Activated CD4-positive, alpha-beta T cell treated with anti-CD3 and anti-CD28 coated beads for 36 hours (primary cell): ENCODE measurements at places on chromosomes 5 and 9. TPM values are rescaled to one million over a fixed set of nuclear protein-coding genes. Genes with fewer than 3 reads are reported as not detected.

- DNase-seq: no peak
These were observed 137.4 kb downstream of the MED27 start for GRCh38 chr9:131942146-131942720.

Gene PCDHAC2
- total RNA-seq: not detected

GRCh38 chr5:121979691-121980090, 17.9 kb downstream of the SRFBP1 start:
- DNase-seq: no peak

Gene TAF11L10
- not detected for total RNA-seq

DNA sequence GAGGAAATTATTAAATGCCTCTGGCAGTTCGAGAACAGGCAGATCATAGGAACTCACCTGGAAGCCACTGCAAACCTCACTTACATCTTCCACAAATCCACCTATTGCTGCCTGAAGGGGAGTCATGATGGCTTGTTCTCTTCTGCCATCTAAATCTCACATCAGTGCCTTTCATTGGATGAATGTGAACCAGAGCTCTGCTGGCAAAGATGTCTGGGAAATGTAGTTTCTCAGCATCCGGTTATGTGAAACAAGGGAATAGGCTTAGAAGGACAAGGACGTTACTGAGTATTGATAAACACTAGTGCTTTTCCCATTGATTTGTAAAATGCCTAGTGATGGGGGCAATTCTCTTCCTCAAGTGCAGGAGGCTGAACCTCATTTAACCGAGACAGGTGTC, 483.3 kb downstream of the ARHGEF28 start:
- DNase-seq: no peak
